ENCODE measurements at places on chromosomes 4 and X.
A peak's percentile ranks its signal among the peaks of the same experiment; 100 is the strongest.

- no peak for DNase-seq
Observed at GRCh38 chr4:140103676-140104075, 50.3 kb downstream of the MAML3 start.

DNA sequence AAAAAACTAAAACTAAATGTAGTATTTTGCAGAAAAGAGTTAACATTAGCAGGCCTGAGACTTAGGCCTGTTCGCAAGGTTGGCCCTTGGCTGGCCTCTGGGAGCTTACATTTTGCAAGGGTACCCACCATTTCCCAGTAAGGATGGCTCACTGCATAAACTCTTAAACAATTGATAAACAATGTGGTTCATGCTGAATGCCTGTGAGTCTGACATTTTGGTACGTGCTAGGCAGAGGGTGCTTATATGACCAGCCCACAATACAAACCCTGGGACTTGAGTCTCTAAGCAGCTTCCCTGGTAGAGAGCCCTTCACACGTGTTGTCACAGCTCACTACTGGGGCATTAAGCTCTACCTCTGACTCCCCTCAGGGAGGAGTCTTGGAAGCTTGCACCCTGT is 7.4 kb downstream of the PRPS2 start:
- DNase-seq: no peak

DNA sequence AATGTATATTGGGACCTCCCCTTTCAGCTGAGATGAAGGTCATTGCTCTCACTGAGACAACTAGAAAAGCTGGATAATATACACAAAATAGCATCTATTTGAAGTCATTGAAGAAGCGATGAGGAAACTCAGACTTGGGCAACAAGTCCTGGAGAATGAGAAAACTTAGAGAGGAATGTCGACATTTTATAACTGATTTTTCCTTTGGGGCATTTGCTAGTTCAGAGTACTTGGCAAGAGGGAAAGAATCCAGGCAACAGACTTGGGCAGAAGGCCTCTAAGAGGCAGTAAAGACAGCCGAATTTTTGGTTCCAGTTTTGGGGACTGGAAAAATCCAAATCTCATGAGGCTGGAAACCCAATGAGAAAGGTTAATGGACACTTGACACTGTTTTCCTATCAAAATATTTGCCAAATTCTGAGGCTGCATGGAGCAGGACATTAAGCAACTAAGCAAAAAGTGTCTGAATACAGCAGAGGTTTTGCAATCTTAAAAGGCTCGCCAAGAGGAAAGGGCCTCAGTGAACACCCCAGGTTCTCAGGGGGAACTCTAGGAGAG is 21.0 kb upstream of the ANXA5 start:
- no peak for DNase-seq

DNA sequence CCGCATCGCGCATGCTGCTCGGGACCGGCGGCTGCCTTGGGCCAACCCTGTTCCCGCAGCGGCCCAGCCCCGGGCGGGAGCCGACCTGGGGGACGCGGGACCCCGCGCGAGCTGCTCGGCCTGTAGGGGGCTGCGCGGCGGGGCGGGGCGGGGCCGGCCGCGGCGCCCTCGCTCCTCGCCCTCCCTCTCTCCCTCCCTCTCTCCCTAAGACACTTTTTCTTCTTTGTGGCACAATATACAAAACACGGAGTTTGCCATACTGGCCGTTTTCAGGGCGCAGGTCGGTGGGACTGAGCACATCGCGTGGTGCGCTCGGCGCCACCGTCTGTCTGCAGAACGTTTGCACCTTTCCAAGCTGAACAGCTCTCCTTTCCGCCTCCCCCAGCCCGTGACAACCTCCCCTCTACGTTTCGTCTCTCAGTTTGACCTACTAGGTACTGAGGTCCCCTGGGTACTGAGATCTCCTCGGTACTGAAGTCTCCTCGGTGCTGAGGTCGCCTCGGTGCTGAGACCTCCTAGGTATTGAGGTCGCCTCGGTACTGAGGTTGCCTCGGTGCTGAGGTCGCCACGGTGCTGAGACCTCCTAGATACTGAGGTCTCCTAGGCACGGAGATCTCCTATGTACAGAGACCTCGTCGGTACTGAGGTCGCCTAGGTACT is 261.1 kb upstream of the PLCXD1 start:
- no peak for DNase-seq

DNA sequence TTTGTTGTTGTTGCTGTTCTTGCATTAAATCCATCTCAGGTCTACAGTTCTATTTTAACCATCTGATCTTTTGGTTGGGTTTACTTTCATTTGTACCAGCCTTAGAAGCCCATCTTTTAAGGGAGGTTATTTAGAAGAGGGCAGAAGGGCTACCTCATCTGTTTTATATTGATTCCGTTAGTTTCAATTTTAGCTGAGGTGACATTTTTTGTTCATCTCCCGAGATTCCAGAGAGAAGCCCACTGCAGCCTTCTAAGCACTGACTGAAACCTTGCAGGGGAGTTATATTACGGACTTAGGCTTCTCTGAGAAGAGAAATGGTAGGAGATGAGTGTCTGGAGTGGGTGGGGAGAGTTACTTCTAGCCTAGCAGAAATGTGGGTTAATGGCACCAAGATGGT is 101.8 kb downstream of the PDGFRA start:
- DNase-seq: no peak

GRCh38 chr4:81031796-81032551 is 1.5 kb downstream of the BMP3 start:
- no peak for DNase-seq

GRCh38 chrX:19904778-19905367 is 17.5 kb upstream of the SH3KBP1 start:
- peak; percentile 8 for DNase-seq

DNA sequence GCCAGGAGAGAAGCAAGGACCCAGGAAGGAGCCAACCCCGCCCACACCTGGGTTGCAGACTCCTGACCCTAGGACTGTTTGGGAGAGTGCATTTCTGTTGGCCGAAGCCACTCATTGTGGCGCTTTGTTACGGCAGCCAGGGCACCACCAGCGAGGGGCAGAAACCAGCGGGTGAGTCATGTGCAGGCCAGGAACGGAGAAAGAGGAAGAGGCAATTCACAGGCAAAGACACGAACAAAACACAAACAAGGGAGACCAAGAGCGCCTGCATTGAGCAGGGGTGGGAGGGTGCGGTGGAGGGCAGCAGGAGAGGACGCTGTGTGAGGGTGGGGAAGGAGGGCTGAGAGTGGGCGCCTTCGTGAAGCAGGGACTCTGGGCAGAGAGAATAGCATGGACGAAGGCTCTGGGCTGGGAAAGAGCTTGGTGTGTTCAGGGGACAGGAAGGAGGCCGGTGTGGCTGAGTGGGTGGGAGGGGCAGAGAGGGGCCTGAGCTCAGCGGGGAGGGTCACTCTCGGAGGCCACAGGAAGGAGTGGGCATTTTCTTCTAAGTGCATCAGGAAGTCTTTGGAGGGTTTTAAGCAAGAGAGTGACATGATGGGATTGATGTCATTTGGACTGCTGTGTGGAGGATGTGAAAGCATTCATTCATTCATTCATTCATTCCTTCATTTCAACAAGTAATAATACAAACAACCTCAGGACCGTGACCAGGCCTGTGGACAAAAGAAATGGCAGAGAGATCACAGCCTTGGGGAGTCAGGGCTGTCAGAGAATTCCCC is 12.2 kb upstream of the WFS1 start:
- no peak for DNase-seq

DNA sequence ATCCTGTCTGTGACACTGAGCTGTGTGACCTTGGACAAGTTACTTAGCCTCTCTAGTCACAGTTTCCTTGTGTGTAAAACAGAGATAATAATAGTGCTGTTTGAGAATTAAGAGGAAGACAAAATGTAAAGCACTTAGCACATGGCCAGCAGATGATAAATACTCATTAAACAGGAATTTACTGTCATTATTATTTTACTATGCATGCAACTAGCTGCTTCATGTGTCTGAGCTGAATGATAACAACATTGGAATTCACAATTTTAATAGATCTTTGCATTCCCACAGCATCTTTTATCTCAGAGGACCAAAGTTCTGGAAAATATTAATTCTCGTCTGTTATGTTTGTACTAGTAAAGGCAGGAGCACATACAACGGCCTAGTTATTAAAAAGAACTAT is 79.2 kb upstream of the TET2 start:
- DNase-seq: no peak

DNA sequence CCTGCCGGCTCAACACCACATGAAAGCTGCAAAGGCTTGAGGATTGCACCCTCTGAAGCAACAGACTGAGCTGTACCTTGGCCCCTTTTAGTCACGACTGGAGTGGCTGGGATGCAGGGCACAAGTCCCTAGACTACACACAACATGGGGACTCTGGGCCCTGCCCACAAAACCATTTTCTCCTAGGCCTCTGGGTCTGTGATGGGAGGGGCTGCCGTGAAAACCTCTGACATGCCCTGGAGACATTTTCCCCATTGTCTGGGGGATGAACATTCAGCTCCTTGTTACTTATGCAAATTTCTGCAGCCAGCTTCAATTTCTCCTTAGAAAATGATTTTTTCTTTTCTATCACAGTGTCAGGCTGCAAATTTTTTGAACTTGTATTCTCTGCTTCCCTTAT is 123.5 kb upstream of the SMARCAD1 start:
- no peak for DNase-seq

DNA sequence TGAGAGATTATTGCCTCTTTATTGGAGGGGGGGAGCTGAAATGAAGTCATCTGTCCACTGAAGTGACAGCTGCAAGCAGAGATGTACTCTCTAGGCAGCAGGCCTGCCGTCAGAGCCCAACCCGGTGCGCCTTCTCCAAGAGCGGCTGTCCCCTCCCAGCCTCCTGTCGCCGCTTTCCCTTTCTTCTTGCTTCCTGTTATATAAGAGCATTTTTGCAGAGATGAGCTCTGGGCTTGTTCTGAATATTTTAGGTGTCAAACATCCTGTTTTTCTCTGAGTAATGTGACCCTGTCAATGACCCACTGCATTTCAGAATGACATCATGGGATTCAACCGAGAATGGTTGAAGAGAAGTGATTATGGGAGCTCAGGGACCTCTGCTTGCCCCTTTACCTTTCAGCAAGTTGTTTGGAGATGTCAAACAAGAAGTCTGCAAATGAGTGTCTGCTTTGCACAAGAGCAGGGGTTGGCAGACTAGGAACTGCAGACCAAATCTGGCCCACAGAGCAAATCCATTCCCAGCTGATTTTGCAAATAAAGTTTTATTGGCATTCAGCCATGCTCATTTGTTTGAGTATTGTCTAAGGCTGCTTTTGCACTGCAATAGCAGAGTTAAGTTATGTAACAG is 79.9 kb downstream of the SLC9A6 start:
- DNase-seq: no peak

GRCh38 chrX:118423558-118423957 is 72.1 kb upstream of the DOCK11 start:
- no peak for DNase-seq

GRCh38 chrX:135295944-135296305 is 13.4 kb upstream of the ETDC start:
- DNase-seq: no peak

GRCh38 chrX:19674041-19674789 is 158.9 kb upstream of the MAP3K15 start:
- no peak for DNase-seq

GRCh38 chrX:9465380-9466123 is 694 bp downstream of the TBL1X start:
- no peak for DNase-seq

GRCh38 chr4:13329963-13330362 is 154.2 kb downstream of the RAB28 start:
- DNase-seq: peak; percentile 15

DNA sequence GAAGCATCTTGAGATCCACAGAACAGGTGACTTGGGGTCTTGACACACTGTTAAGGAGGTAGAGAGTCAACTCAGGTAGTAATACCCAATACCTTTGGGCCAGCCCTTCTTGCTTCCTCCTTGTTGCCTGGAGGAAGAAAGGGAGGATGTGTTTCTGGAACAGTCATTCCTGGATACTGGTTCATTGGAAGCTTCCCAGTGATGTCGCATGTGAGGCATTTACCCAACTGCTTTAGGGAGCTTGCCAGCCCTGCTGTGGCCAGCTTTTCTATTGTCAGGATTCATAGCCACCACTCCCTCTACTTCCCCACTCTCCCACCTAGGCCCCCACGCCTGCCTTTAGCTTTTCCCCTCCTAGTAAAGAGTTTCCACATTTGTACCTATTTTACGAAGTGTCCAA is 310.3 kb upstream of the PRPS2 start:
- no peak for DNase-seq

DNA sequence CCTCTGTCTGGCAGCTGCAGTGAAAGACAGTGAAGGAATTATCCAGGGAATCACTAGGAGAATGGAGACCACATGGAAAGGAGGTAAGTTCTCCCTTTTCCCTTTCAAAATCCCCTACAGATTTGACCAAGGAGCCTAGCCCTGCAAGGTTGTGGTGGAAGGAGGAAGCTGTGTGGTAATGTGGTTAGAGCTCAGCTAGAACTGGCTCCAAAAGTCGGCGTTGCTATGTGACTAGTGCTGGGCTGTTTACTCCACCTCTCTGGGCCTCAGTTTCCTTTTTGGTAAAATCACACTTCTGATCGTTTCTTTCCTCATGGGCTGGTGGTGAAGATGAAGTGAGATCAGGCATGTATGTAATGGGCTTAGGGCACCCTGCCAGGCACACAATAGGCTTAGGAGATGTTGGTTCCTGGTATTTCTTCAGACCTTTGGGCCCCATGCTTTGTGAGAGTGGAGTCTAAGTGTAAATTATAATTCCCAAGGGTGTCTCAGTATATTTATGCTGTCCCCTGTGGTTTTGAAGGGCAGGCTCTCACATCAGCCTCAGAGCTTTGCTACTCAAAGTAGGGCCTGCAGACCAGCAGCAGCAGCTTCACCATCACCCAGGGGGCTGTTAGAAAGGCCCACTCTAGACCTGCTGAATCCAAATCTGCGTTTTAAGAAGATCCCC is 183.7 kb upstream of the BCOR start:
- no peak for DNase-seq

DNA sequence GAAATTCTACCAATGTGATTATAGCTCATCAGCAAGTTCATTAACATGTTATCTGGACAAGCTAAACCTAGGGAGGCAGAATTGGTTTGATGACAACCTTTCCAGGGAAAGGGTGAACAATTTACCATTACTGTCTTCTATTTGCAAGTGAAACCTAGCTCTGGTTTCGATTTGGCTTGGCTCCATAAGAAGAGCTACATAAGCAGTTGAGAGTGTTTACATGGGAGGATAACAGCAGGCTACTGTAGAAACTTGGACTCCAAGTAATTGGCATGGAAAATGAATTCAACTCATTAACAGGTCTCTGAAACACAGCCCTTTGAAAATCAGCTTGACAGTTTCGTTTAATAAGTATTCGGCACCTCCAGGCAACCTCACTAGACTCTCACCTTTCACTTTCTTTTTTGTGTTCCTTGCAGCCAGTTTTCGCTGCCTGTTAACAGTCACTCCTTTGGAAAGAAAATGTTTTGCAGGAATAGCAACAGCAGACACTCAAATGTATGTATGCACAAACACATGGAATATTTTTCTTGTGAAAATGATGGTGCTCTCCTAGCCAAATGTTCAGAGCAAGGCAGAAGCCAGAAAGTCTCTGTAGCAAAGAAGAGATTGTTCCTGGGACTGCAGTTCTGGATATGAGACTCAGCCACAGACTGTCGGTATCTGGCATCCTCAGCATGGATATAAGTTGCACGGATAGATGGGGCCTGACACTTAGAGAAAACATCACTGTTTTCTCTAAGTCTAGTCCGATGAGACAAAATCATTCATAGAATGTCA is 27.5 kb downstream of the POU3F4 start:
- DNase-seq: no peak

GRCh38 chrX:54640103-54640690 is 110.2 kb downstream of the GNL3L start:
- DNase-seq: no peak

- DNase-seq: no peak
Observed at GRCh38 chr4:78652282-78652876, 100.8 kb downstream of the ANXA3 start.

GRCh38 chrX:66635360-66635759 is 3.5 kb downstream of the EDA2R start:
- no peak for DNase-seq

Measured in NCI-H1436 (cell line).